ENCODE measurements at places on chromosomes 3 and 15.

GRCh38 chr3:59143447-59143846 is 93.6 kb upstream of the CFAP20DC start:
- DNase-seq = no peak

DNA sequence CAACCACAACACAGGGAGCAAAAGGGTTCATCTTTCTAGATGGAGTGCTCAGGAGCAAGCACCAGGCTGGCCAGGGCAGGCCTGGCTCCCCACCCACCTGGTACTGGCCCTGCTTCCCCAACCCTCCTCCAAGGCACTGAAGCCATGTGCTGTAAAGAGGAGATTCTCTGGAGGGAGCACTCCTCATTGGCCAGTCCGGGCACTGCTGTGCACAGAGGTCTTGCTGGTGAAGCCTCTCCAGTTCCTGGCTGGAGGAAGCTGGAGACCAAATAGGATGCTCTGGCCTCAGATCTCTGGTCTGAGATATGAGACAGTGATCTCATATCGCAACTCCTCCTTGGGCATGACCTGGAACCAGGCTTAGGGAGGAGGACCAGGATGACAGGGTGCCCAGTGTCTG is 7.7 kb upstream of the SEMA3F start:
- DNase-seq = no peak

- no peak for DNase-seq
Measured at GRCh38 chr3:81726735-81727134, 34.7 kb downstream of the GBE1 start.

DNA sequence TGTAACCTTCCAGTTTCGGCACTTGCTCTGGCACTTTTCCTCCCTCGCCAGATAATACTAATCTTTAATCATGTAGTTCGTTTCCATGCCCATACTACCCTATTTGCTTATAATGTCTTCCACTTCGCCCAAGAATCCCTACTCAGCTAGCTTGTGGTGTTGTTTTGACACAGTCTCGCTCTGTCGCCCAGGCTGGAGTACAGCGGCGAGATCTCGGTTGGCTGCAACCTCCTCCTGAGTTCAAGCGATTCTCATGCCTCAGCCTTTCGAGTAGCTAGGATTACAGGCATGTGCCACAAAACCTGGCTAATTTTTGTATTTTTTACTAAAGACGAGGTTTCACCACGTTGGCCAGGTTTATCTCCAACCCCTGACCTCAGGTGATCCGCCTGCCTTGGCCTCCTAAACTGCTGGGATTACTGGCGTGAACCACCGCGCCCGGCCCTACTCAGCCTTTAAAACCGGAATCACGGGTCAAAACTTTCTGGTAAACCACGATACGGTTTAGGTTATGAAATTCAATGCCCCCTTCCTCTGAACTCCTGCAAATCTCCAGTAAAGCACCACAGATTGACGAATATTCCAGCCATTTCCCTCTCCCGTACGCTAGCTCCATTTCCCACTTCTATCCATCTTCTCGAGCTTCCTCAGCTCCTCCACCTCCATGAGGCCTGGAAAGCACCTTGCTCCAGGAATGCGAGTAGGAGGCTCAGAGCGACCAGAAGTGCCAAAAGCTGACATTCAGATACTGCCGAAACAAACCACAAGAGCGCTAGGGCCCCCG is 878 bp upstream of the RAD51 start:
- no peak for DNase-seq

GRCh38 chr15:85597155-85597815 is 197.4 kb downstream of the KLHL25 start:
- DNase-seq = no peak

- DNase-seq = no peak
Measured at GRCh38 chr3:64327100-64327804, 102.0 kb upstream of the PRICKLE2 start.

DNA sequence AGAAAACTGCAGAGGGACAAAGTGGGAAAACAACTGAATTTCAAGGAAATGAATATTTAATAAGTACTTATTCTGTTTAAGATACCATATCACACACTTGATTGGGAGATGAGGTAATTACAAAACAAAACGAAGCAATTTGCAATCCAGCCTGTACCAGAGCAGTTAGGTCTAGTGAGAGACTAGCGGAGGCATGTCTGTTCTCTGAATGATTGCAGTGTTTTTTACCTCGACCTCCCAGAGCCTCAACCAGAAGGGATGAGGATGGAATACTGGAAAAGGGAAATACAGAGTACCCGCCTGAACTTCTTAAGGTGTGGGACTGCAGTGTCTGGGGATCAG is 59.5 kb downstream of the PIK3CB start:
- no peak for DNase-seq

GRCh38 chr3:99768808-99769501 is 48.7 kb upstream of the CMSS1 start:
- DNase-seq = no peak

- no peak for DNase-seq
Measured at GRCh38 chr3:17805461-17805940, 63.1 kb upstream of the TBC1D5 start.

DNA sequence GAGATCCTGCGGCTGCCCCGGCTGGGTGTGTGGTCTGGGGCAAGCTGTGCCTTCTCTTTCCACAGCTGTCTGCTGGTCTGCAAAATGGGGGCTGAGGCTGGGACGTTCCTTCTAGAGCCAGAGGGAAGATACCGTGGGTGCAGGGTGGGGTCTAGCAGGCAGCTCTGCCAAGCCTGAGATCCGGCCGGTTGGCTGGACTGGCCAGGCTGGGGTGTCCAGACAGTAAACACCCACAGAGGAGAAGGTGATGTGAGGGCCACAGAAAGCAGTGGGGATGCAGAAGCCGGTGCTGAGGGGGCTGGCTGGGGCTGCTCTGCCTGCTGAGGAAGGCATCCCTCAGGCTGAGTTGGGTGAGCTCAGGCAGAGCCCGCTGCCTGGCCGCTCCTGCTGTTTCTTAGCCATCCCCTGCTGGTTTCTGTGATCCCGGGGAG is 46.1 kb downstream of the FBLN2 start:
- DNase-seq = no peak

GRCh38 chr3:156760333-156760732 is 65.8 kb upstream of the LEKR1 start:
- DNase-seq = no peak

Data from mesothelial cell of epicardium (in vitro differentiated cells).